Adipocyte (in vitro differentiated cells): ENCODE measurements at places on chromosomes 7 and 10.
A peak's percentile ranks its signal among the peaks of the same experiment; 100 is the strongest.

DNA sequence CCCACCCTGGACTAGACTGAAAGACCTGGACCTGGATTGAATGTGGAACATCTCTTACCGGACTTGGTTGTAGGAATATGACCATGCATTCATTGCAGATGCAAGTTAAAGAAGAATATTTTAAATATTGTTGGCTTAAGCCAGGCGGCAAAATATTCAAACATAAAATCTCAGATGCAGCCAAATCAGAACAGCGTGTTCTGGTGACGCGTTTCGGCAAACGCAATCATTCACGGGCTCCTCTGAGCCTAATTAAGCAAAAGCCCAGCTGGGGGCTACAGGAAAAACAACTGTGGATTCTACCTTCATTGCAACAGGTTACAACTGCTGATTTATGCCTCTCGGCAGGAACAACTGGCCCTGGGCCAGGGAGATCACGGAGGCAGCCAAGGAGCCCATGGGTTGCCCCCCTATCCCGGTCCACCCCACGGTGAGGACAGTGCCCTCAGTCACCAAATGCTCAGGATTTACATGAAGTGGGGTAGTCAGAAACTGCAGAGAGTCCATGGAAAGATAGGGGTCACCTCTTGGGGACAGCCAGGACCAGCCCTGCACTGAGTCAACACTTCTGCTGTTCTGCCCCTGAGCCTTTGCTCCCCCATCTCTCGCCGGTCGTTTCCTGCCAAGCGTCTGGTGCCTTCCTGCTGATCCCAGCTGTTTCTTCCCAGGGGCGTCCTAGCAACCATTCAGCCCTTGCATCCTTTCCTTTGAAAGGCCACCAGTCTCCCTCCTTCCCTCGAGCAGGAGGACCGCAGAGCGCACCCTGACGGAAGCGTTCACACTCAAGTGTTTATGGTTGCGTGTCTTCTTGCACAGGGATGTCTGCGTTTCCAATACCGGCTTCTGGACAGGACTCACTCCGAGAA lies 64.4 kb upstream of the SFMBT2 start:
- DNase-seq = no peak

- DNase-seq = peak; percentile 71
Observed at GRCh38 chr10:16828701-16829175, 11.5 kb upstream of the RSU1 start.

DNA sequence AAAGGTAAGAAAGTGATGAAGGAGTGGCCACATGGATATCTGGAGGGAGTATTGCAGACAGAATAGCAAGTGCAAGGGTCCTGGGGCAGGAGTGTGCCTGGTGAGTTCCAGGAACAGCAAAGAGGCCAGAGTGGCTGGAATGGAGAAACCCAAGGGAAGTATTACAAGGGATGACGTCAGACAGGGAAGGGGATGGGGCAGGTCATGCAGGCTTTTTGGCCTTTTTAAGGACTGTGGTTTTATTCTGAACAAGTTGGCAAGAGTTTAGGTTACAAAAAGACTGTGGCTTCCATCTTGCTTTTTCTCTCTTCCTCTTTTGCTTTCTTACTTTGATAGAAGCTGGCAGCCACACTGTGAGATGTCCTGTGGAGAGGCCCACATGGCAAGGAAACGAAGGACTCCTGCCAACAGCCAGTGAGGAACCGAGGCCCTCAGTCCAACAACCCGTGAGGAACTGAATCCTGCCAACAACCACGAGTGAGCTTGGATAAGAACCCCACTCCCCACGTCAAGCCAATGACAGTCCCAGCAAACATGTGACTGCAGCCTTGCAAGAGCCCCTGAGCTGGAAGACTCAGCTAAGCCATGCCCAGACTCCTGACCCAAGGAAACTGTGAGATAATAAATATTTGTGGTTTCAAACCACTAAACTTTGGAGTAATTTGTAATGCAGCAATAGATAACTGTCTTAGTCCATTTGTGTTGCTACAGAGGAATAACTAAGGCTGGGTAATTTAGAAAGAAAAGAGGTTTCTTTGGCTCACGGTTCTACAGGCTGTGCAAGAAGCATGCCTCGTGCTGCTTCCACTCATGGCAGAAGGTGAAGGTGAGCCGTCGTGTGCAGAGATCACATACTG lies 19.8 kb upstream of the KDM7A start:
- DNase-seq = no peak

GRCh38 chr10:10346390-10347150 lies 671.1 kb upstream of the CELF2 start:
- DNase-seq = no peak

DNA sequence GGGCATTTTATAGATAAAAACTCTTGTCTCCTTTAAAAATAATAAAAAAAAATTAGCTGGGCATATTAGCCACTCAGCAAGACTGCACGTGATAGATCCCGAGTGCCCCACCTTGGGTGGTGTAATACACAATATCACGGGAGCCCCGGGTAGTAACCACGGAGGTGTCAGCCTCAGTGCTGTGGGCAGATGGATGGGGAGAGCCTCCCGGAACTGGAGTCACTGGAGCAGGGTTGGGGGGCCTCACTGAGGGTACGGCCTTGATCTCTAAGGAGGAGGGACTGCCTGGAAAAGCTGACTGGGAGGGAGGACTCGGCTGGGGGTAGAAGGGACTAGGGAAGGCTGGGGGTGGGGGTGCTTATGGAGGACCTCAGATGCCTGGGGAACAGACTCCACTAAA lies 12.6 kb downstream of the LEP start:
- DNase-seq = no peak

DNA sequence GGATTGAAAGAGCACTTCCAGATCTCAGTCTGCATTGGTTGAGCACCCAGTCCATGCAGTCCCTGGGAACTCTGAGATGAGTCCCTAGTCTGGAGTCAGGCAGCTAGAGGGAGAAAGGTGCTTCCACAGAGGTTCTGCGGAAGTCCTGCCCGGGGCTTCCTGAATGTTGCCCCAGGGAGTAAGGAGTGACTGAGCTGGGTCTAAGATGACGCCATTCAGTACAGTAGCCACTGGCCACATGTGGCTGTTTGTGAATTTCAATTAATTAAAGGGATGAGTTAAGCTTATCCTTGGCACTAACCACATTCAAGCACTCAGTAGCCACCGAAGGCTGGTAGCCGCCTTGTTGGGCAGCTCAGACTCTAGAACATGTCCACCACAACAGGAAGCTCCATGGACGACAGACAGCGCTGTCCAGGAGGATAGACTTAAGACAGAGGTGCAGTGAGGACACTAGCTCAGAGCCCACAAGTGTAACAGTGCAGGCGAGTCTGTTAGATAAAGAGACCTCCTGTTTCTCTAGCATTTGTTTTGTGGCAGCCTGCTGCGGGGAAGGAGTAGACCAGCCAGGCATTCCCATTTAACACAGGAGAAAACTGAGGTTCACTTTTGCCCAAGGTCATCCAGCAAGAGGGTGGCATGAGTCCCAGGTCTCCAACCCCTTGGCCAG lies 101.6 kb upstream of the PPIF start:
- no peak for DNase-seq

GRCh38 chr10:62185919-62186692 lies 82.5 kb downstream of the RTKN2 start:
- DNase-seq = no peak

GRCh38 chr7:140367528-140367927 lies 30.8 kb downstream of the SLC37A3 start:
- DNase-seq = no peak

DNA sequence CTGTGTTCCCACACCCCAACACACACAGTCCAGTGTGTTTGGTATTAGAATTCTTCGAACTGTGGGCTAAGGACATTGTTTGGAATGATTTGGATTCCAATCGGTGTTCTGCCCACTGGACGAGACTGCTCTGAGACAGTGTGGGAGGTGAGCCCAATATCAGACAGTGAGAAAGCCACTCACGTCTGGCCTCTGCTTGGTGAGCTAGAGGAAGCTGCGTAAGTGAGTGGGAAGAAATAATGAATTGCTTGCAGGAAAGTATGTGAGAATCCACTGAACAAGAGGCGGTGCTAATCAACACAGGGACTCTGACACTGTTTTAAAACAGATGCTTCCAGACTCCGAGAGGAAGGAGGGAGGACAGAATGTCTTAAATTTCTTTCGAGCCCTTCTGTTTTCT lies 675.0 kb upstream of the ANKRD30A start:
- peak; percentile 40 for DNase-seq

DNA sequence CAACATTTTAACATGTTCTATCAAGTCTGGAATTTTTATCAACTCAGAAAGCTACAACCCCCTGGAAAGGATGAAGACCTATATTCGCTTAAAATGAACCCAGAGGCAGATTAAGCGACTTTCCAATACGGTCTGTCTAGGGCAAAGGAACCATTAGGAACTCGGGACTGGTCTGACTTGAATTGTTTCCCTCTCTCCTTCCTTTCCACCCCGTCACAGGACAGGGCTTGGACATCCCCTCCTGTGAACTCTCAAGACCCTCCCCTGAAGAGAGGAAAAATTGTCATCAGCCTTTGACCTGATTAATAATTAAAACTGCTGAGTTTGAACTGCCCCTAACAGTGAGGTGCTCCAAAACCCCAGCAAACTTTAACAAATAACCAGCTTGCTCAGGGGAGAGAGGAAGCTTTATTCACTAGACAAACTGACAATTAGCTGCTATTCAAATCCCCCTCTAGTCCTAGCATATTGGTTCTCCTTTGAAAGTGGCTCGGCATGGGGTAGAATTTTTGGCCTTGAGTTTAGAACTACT lies 22.6 kb upstream of the SLF2 start:
- DNase-seq = no peak

DNA sequence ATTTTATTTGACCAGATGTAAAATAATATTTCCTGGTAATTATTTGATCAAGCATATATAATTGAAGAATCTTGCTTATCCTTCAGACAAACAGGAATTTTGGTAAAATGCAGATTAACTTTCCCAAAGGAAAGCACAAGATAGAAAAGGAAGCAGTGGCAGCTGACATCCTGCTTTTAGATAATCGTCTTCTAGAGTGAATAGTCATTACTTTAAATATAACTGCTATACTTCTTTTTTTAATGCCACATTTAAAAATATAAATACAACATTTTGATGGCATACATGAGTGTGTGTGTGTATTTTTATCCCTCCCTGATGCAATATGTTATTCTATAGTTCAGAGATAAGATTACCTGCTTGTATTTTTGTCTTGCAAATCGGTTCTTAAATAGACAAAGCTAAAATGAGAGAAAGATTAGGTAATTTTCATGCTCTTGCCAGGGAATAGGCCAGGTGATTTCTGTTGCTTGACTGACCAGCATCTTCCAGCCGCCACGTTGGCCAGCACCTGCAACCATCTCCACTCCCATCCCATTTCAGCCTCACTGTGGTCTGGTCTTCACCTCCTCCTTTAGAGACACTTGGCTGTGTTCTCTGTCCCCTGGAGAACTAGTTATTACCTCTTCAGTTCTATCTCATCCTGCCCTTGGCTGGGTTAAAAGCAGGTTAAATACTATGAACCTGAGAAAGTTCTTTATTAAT lies 58.1 kb downstream of the MDFIC start:
- no peak for DNase-seq

DNA sequence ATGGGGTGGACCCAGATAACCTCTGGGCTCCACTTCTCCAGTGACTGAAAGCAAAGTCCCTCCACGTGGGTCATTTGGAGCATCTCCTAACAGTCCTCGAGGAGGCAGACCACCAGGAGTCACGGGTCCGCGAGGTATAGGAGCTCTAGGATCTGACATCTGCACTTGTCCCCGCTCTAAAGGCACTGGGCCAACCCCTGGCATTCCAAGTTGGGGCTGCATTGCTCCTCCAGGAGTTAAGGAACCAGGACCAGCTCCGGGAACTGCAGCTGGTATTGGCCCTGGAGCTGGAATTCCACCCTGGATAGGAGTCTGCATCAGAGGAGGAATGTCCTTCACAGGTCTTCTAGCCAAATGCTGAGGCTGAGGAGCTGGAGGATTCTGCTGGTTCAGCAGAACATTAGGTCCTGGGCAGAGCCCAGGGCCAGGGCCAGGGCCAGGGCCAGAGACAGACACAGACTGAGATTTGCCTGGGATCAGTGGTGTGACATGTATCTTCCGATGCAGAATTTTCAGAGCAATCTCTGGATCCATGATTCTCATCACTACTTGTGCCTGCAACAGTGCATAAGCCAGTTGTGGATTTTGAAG lies 827 bp downstream of the CSTF2T start:
- DNase-seq = no peak

DNA sequence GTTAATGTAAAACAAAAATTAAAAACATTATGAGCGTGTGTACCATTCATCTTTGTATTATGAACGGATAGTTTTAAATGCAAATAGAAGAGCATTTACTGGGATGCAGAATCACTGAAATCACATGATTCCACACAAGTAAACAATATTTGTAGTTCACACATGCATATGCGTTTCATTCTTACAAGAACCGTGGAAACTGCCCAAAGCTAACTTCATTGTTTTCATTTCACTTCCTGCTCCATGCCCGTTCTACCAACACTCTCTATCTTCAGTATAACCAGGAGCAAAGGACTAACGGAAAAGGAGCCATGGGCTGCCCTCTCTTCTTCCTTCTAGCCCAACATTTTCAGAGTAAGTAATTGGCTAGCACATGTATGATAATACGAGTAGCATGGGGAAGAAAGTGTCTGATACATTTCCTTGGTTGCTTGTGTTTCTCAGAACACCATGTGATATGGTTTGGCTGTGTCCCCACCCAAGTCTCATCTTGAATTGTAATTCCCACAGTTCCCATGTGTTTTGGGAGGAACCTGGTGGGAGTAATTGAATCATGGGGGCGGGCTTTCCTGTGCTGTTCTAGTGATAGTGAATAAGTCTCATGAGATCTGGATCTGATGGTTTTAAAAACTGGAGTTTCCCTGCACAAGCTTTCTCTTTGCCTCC lies 38.8 kb downstream of the ZNF783 start:
- no peak for DNase-seq

GRCh38 chr7:144720149-144720548 lies 115.7 kb downstream of the TPK1 start:
- DNase-seq = no peak

- peak; percentile 78 for DNase-seq
Observed at GRCh38 chr10:131983780-131984179, 2.1 kb upstream of the BNIP3 start.

DNA sequence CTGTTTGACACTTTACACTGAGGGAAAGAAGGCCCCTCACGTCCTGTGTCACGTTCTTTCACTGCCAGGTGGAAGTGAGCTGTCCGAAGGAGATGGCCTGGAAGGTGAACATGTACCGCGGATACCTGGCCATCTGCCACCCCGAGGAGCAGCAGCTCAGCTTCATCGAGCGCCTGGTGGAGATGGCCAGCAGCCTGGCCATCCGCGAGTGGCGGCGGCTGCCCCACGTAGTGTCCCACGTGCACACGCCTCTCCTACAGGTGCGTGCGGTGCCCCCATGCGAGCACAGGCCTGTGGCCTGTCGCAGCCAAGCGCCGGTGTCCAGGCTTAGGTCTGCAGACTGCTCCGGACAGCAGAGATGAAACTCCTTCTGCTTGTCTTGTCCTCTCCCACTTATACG lies 103.4 kb downstream of the TRRAP start:
- DNase-seq = no peak

DNA sequence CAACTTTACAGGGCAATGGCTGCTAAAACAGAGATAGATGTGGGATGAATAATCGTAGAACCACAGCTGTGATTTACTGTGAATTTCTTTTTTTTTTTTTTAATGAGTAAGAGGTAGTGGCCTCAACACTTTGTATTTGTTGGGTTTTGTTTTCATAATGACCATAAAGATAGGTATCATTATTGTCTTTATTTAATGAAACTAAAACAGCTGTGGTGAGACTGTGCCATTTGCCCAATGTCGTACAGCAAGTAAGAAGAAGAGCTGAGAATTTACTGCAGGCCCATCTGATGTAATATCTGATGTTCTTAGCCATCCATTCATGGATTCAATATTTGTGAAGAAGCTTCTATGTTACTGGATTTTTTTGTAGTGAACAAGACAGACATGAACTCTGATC lies 271.2 kb downstream of the IPMK start:
- DNase-seq = no peak

GRCh38 chr10:31424473-31424872 lies 105.5 kb downstream of the ZEB1 start:
- no peak for DNase-seq
